ENCODE measurements at places on chromosomes 4 and X.

DNA sequence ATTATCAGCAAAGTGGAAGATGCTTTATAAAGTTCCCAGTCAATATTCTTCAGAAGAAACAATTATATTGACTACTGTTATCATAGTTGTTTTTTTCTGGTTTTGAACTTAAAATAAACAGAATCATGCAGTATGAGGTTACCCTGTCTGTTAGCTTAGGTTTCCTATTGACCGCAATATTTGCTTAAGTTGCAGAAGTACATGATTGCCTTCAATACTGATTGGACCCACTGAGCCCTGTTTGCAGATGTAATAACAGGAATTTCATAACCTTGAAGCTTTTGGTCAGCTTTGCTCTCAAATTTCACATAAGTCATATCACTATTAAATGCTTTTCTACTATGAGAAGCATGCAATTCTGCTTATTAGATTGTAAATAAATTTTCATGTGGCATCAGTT, 229.1 kb upstream of the FSTL5 start:
- no peak for DNase-seq

- DNase-seq: no peak
Observed at GRCh38 chrX:119997570-119997969, 54.0 kb upstream of the NKAP start.

GRCh38 chr4:146450524-146450923, 71.2 kb downstream of the SLC10A7 start:
- DNase-seq: no peak

DNA sequence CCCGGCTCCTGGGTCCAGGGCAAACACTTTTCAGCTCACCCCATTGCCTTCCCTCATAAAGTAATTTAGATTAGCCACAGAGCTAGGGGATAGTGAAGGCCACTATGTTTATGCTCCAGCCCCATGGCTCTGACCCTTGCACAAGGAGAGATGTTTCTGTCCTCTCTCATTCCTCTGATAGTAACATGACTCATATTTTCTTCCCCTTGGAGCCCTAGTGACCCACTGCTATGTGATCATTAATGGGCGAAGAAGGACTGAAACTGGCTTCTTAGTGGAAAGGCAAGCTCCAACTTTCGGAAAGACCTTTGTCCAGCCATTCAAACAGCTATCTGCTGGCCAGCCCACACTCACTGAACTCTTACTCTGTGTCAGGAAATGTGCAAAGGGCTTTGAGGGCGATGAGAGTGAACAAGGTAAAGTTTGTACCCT, 12.3 kb downstream of the CLDN2 start:
- DNase-seq: no peak

DNA sequence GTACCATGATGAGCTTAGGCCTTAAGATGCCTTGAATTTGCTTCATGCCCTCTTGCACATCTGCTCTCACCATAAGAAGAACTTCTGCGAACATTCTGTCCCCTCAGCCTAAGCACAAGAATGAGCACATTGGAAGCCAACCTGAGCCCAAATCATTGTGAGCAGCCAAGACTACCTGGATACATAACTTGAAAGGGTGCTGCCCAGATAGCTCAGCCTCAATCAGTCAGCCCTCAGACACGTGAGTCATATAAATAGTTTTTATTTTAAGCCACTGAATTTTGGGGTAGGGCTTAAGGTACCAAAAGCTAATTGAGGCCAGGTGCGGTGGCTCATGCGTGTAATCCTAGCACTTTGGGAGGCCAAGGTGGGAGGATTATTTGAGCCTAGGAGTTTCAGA, 27.5 kb upstream of the BBS12 start:
- no peak for DNase-seq

DNA sequence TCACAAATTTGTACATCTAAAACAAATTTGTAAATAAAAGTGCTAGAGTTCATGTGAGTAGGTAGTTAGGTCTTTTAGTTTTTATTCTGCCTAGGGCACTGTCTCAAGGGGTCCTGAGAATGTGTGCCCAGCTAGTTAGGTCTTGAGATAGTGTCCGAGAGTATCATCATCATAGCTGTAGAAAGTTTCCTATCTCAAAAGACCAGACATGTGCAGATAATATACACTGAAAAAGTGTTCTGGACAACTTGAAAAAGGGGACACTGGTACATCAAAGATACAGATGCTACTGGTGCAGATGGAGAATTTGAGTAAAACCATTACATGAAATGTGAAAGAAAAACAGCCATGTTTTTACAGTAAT, 1.8 kb upstream of the ZCCHC4 start:
- DNase-seq: no peak

DNA sequence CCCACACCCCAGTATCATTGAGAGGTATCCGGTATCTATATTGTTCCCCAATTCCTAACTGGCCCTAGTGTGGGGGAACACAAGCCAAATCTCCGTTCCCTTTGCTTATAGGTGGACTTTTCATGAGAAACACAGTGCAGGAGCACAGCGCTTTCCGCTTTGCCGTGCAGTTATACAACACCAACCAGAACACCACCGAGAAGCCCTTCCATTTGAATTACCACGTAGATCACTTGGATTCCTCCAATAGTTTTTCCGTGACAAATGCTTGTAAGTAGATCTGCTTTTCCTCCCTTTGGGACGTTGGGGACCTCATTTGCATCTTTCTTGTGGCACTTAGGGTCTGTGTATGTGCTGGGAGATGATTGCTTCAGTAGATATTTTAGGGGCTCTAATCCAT, 1.6 kb downstream of the GRIA3 start:
- peak; percentile 33 for DNase-seq

- DNase-seq: peak; percentile 31
Observed at GRCh38 chr4:105951198-105951597, 55.9 kb downstream of the NPNT start.

GRCh38 chr4:153934688-153935017, 145.8 kb upstream of the SFRP2 start:
- DNase-seq: no peak

GRCh38 chrX:29762006-29762405, 453.4 kb upstream of the MAGEB2 start:
- peak; percentile 6 for DNase-seq
